Natural killer cell (primary cell): ENCODE measurements at places on chromosomes 6 and 20. TPM values are rescaled to one million over a fixed set of nuclear protein-coding genes. Genes with fewer than 3 reads are reported as not detected.

The GHRH gene
- not detected for total RNA-seq

The SCUBE3 gene
- 0.31 TPM for total RNA-seq

The CPXM1 gene
- 2.3 TPM for total RNA-seq

The PTGIS gene
- total RNA-seq = not detected

The REM1 gene
- not detected for total RNA-seq

The AIF1 gene
- 17.9 TPM for total RNA-seq

GRCh38 chr6:105645156-105645555 lies 242.3 kb upstream of the PREP start:
- no peak overlapping the region for H3K4me3 ChIP-seq
- peaks cover 46% of the 10 kb centered on the region for H3K4me1 ChIP-seq
- H3K27ac ChIP-seq = peak overlapping the region; percentile 77
- H3K27me3 ChIP-seq = no peaks in the 10 kb centered on the region
- H3K36me3 ChIP-seq = no peaks in the 10 kb centered on the region
- no peak for DNase-seq

- no peak overlapping the region for H3K4me3 ChIP-seq
- H3K36me3 ChIP-seq = no peaks in the 10 kb centered on the region
- DNase-seq = no peak
- H3K4me1 ChIP-seq = no peaks in the 10 kb centered on the region
- H3K27me3 ChIP-seq = no peaks in the 10 kb centered on the region
Observed at GRCh38 chr6:138535728-138536455, 36.6 kb upstream of the NHSL1 start.

- H3K27me3 ChIP-seq = no peaks in the 10 kb centered on the region
- DNase-seq = no peak
- no peaks in the 10 kb centered on the region for H3K36me3 ChIP-seq
- H3K4me1 ChIP-seq = no peaks in the 10 kb centered on the region
- no peak overlapping the region for H3K4me3 ChIP-seq
Observed at GRCh38 chr6:159527351-159527750, 165.7 kb downstream of the SOD2 start.

DNA sequence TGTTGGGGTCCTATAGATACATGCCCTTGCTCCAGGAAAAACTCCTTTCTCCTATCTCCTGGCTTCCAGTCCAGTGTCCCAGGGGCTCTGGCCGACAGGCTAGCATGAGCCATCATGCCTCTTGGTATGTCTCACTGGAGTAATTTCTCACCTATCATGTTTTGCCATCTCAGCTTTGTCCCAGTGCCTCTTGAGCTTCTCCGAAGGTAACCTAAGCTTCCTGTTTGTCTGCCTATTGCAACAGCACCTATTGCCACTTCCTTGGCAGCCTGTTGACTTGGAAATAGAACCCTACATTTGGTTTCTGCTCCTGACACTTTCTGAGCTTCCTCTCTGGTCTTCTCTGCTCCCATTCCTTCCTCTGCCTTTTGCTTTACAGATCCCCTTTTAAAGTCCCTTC lies 197.7 kb downstream of the KCNQ5 start:
- no peaks in the 10 kb centered on the region for H3K36me3 ChIP-seq
- H3K27me3 ChIP-seq = no peaks in the 10 kb centered on the region
- H3K4me1 ChIP-seq = peaks cover 3% of the 10 kb centered on the region
- peak; percentile 6 for DNase-seq
- H3K4me3 ChIP-seq = no peak overlapping the region

DNA sequence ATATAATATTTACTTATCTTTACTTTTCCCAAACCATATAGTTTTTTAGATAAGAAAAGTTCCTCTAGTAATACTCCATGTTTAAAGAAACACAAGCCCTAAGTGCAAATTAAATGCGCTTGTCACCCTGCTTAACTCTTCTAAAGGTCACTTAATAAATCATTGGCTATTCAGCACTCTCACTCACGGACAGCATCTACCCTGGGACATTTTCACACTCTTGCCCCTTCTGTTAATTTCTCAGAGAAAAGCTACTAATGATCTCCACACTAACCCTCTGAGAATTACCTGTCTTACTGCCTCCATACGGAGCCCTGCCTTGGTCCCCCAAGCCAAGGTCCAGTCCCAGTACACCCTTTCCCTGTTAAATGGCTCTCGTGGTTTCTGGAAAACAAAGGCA lies 102.2 kb downstream of the NRN1 start:
- H3K4me3 ChIP-seq = no peak overlapping the region
- H3K4me1 ChIP-seq = no peaks in the 10 kb centered on the region
- H3K27me3 ChIP-seq = no peaks in the 10 kb centered on the region
- no peaks in the 10 kb centered on the region for H3K36me3 ChIP-seq
- no peak for DNase-seq
- H3K27ac ChIP-seq = no peak overlapping the region

- no peaks in the 10 kb centered on the region for H3K36me3 ChIP-seq
- no peaks in the 10 kb centered on the region for H3K4me1 ChIP-seq
- DNase-seq = no peak
- no peak overlapping the region for H3K4me3 ChIP-seq
- no peak overlapping the region for H3K27ac ChIP-seq
Observed at GRCh38 chr6:1409774-1410465, 20.5 kb downstream of the FOXF2 start.

- H3K27me3 ChIP-seq = no peaks in the 10 kb centered on the region
- H3K36me3 ChIP-seq = peaks cover 16% of the 10 kb centered on the region
- H3K27ac ChIP-seq = peak overlapping the region; percentile 34
- peak; percentile 75 for DNase-seq
- H3K4me3 ChIP-seq = no peak overlapping the region
Observed at GRCh38 chr6:157143171-157143889, 180.0 kb downstream of the TMEM242 start.

GRCh38 chr6:105263685-105264610 lies 84.1 kb upstream of the POPDC3 start:
- no peaks in the 10 kb centered on the region for H3K4me1 ChIP-seq
- peaks cover 2% of the 10 kb centered on the region for H3K27me3 ChIP-seq
- no peak overlapping the region for H3K27ac ChIP-seq
- no peaks in the 10 kb centered on the region for H3K36me3 ChIP-seq
- no peak overlapping the region for H3K4me3 ChIP-seq
- no peak for DNase-seq

GRCh38 chr6:85637579-85637978 lies 5.1 kb downstream of the SYNCRIP start:
- DNase-seq = no peak
- peaks cover 5% of the 10 kb centered on the region for H3K4me1 ChIP-seq
- H3K36me3 ChIP-seq = peaks cover 65% of the 10 kb centered on the region
- H3K27me3 ChIP-seq = no peaks in the 10 kb centered on the region
- no peak overlapping the region for H3K27ac ChIP-seq
